Fibroblast of the conjunctiva (primary cell): ENCODE measurements at places on chromosomes 13 and 19.
A peak's percentile ranks its signal among the peaks of the same experiment; 100 is the strongest.

GRCh38 chr19:50657222-50657669 lies 8.0 kb downstream of the C19orf81 start:
- DNase-seq = no peak

DNA sequence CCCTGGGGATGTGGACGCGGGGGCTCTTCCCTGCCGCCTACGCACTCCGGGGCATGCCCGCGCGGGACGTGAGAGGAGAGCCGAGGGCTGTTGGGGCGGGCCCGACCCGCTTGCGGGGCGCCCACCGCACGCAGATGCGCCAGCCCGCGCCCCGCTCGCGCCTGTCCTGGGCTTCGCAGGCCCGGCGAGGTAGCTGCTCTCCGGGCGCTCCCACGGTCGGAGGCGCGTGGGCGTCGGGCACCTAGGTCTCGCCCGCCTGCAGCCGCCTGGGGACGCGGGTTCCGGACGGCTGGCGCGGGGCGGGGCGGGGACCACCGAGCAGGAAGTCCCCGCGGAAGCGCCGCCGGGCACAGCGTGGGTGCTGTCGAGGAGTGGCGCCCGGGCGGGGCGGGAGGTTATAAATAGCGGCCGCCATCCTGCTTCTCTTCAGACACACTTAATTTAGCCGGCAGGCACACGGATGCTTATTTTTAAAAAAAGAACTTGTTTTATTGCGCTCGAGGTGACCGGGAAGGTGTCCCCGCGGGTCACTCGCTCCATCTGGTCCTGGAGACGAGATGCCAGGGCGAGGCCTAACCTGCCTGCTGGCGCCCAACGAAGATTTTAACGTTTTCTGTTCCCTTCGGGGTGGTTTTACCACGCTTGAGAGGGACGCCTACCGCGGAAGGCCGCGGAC lies 561 bp upstream of the GJA3 start:
- DNase-seq = no peak

DNA sequence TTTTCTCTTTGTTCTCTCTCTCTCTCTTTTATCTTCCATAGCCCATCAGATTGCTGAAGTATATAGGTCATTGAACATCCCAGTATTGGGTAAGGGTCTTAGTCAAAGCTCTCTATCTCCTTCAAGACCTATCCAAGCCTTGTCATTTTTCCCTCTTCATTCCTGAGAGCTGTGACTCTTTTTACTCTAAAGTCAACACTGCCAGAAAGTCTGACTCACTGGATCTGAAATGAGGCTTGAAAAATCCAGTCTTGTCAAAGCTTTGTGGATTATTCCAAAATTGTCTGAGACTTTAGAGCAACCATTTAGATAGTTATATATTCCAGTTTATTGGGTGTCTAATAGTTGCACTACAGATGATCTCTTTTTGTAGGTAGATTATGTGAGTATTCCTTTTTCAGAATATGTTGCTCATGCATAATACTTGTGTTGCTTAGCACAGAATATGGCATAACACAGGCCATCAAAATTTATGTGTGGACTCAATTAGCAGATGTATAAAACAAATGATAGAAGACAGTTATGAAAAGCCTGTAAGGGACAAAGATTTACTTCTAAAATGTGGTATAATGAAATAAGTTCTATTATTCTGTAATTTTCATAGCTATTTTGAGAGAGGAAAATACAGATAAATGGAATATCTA lies 389.3 kb upstream of the PCDH9 start:
- no peak for DNase-seq

- peak; percentile 94 for DNase-seq
Observed at GRCh38 chr19:2168619-2169424, 5.1 kb downstream of the DOT1L start.

GRCh38 chr19:2381148-2381820 lies 21.2 kb downstream of the TMPRSS9 start:
- DNase-seq = no peak

DNA sequence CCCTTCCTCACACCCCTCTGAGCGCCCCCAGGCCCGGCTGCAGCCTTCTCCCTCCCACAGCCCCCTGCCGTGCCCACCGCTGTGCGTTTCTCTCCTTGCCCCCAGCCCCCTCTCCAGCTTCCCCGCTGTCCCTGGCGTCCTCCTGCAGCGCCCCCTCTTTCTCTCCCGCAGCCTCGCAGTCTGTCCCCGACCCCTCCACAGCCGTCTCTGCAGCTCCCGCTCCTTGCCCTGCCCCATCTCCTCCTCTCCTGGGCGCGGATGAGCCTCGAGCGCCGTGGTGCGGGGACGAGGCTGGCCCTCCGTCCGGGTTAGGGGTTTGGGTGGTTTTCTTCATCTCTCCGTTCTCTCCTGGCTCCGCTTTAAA lies 1.1 kb downstream of the KMT5C start:
- no peak for DNase-seq

- DNase-seq = peak; percentile 99
Observed at GRCh38 chr13:100392709-100393630, 195.6 kb downstream of the GGACT start.

DNA sequence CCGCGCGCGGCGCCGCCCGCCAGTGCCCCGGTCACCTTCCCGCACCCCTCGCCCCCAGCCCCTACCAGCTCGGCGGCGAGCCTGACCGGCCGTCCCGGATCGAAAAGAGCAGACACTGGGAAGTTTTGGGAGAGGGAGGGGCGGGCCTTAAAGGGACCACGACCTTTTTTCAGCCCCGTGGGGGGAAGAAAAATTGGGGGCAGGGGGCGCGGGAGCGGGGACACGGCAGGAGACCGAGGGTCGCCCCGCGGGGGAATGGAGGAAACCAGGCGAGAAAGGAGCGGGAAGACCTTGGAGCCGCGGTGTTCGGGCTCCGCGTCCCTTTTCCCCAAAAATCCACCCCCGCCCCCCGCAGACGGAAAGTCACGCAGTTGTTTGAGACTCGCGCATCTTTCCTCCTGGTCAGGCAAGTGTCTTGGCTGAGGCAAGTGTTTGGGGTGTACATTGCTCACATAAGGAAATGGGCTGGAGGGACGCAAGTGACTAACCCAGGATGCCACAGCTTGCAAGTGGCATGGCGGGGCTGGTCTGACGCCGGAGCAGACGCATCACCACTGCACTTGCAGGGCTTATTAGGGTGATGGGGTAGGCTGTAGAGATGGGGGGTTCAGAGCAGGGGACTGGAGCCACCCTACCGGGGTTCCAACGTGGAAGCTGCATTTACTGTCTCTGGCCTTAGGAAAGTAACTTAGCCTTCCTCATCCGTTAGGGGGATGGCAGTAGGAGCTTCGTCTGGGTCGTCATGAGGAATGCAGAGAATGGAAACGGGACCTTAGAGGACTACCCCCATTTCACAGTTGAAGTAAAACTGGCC lies 2.7 kb upstream of the HNRNPL start:
- DNase-seq = no peak

DNA sequence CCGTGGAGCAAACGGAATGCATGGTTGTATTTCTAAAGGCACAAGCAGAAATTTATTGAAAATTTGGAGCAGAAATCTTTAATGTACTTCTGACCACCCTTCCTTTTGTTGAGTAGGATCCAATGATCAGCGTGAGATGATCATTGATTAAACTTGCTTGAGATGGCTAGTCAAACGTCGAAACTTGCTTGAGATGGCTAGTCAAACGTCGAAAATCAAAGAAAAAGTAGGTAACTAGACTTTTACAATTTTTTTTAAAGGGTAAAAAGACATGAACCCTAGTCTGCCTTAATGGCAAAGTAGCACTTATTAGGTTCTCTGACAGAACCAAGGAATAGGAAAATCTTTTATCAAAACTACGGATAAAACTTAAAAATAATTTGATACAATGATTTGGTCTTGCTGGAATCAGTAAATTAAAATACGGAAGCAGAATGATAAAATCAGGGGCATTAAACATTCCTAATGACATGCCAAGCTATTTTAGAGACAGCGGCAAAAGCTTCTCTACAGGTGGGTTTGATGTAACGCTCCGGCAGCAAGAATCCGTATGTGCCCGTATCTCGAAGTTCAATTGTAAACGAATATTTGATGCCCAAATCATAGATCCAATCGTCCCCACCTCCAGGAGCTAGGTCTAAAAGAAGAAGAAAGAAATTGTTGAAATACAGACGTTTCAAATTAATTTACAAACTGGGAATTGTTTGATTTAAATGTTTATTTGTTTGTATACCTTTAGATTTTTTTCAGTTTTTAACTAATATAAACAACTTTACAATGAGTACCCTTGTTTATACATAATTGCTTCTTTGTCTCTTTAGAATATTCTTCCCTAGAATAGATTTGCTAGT lies 841 bp upstream of the ZC3H13 start:
- no peak for DNase-seq

DNA sequence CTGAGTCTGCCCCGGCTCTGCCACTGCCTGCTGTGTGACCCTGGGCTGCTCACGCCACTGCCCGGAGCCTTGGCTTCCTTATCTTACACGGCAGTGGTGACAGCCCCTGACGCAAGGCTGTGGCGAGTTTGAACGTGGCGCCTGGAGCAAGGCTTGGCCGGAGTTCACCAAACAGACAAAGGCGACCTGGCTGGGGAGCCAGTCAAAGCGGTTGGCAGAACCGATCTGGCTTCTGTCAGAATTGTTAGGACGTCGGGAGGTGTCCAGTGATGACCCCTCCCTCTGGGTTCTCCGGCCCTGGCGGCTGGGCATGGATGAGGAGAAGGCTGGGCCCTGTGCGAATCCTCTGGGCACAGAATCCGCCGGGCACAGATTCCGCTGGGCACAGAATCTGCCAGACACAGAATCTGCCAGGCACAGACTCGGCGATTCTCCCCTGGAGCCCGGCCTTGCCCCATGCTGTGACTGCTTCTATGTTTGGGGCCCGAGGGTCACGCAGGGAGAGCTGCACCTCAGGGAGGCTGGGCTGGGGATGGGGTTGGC lies 11.7 kb upstream of the TMEM255B start:
- DNase-seq = no peak

GRCh38 chr13:106109391-106109791 lies 426.1 kb downstream of the EFNB2 start:
- no peak for DNase-seq

GRCh38 chr19:6216996-6217751 lies 62.6 kb downstream of the MLLT1 start:
- peak; percentile 21 for DNase-seq

GRCh38 chr19:6034512-6034911 lies 56.6 kb upstream of the RANBP3 start:
- DNase-seq = no peak

GRCh38 chr19:4606921-4607678 lies 32.2 kb upstream of the TNFAIP8L1 start:
- DNase-seq = no peak

DNA sequence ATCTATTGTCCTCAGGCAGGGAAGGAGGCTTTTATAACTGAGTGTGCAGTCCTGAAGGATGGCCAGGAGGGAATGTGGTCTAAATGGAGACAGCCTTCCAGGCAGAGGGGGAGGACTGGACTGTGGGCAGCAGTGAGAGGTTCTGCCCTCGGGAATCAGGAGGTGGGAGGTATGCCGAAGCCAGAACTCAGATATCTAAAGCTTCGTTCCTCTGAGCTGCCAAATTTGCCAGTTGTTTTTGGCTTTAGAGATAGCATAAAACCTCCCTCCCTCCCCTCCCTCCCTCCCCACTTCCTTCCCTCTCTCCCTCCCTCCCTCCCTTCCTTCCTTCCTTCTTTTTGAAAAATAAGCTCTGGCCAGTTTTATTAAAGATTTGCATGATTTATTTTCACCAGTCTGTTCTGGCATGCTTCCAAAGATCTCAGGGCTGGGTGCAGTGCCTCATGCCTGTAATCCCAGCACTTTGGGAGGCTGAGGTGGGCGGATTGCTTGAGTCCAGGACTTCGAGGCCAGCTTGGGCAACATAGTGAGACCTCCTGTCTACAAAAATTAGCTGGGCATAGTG lies 2.4 kb downstream of the MEDAG start:
- peak; percentile 38 for DNase-seq

DNA sequence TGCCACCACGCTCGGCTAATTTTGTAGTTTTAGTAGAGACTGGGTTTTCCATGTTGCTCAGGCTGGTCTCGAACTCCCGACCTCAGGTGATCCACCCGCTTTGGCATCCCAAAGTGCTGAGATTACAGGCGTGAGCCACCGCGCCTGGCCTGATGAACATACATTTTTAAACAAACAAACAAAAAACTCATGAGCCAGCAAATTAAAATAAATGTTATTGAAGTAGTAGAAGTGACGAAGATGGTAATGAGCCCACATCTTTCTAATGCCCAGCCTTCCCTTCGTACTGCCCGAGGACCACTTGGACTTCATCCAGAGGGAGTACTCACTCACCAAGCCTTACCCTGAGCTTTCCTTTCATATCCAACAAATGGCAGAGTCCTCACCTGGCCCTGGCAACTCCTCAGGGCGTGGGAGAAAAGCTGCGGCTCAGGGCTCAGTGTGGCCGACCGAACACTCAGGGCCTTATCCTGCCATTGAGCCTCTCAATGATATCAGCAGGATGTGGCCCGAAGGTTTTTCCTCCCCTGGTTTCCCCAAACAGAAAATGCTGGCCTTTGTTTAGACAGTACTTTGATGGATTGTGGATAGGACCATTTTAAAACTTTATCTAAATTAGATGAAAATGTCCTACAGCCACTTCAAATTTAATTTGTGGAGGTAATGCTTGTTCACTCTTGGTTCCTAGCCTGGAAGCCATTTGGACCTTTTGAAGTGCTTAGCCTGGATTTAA lies 22.8 kb upstream of the ABCC4 start:
- DNase-seq = no peak

GRCh38 chr13:92461402-92461801 lies 765.2 kb upstream of the GPC6 start:
- no peak for DNase-seq

DNA sequence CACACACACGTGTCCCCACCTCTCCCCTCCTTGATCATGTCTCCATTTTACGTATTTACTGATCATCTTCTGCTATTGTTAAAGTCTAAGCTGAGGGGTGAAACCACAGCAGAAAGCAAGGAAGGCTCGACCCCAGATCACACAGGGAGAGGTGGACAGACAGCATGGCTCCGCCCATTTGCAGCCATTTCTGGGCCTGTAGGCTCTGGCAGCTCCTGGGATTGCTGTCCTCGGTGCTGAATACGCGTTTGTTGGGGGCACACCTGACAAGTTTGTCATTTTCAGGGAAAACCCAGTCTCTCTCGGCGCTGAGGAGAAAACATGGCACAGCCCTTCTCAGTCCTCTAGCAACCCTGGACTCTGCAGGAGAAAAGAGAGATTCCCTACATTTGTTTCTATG lies 8.0 kb downstream of the TMEM86B start:
- no peak for DNase-seq

- no peak for DNase-seq
Observed at GRCh38 chr19:38267761-38268483, 3.5 kb downstream of the SPINT2 start.

DNA sequence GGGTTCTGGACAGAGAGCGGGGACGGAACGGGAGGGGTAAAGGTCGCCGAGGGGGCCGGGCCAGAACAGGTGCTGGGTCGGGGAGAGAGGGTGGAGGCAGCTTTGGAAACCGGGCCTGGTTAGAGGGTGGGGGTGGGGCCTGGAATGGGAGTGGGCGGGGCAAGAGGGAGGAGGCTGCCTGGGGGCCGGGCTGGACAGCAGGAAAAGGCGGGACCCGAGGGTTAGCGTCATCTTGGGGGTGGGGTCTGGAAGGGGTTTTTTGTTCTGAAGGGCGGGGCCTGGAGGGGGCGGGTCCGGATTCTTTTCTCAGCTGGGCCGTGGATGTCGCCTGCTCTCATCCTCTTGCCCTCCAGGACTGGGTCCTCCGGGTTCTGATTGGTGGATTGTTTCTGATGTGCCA lies 4.3 kb upstream of the ZNF813 start:
- no peak for DNase-seq

GRCh38 chr13:43116242-43116641 lies 92.9 kb downstream of the DNAJC15 start:
- no peak for DNase-seq

- no peak for DNase-seq
Observed at GRCh38 chr13:100613031-100613430, 24.4 kb upstream of the GGACT start.

- no peak for DNase-seq
Observed at GRCh38 chr13:91891141-91891540, 492.7 kb downstream of the GPC5 start.

GRCh38 chr19:30387311-30388115 lies 15.3 kb downstream of the ZNF536 start:
- no peak for DNase-seq
